ENCODE measurements at places on chromosomes 12 and 14. TPM values are rescaled to one million over a fixed set of nuclear protein-coding genes. Genes with fewer than 3 reads are reported as not detected.

PROX2 gene
- not detected for total RNA-seq

RPGRIP1 gene
- not detected for total RNA-seq

METTL3 gene
- total RNA-seq = 22.0 TPM

USP5 gene
- 48.2 TPM for total RNA-seq

G2E3 gene
- 7.0 TPM for total RNA-seq

WNT1 gene
- total RNA-seq = not detected

SYT1 gene
- not detected for total RNA-seq

MAPKAPK5 gene
- total RNA-seq = 22.2 TPM

LGR5 gene
- 0.50 TPM for total RNA-seq

MYRFL gene
- total RNA-seq = not detected
